ENCODE measurements at places on chromosomes 7 and 10.

DNA sequence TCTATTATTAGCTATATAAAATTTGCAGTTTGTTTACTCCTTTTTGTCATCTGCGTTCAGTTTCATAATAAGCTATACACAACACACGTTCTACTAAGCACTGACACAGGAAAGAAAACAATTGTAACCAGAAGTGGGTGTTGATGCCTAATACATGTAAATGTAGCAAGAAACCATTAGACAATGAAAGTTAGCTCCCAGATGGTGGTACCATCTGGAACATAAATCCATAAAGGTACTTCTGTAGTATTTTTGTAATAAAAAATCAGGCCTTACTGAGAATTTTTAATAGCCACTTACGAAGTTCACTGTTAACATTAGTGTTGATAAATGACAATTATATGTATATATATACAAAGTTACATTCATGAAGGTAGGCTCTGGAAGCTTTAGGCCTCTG lies 194.7 kb downstream of the KCND2 start:
- no peak for DNase-seq

DNA sequence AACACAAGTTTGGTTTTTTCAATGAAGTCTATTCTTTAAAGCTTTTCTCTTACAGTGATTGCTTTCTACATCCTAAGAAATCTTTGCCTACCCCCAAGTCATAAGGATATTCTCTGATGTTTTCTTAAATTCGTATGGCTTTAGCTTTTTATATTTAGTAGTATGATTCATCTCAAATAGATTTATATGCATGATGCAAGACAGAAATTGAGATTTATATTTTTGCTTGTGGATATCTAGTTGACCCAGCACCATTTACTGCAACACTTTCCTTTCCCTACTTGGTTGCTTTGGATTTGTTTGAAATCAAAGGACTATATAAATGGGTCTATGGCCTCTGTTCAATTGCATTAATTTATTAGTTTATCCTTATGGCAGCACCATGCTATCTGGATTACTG lies 113.9 kb downstream of the ZNF438 start:
- DNase-seq, result no peak

DNA sequence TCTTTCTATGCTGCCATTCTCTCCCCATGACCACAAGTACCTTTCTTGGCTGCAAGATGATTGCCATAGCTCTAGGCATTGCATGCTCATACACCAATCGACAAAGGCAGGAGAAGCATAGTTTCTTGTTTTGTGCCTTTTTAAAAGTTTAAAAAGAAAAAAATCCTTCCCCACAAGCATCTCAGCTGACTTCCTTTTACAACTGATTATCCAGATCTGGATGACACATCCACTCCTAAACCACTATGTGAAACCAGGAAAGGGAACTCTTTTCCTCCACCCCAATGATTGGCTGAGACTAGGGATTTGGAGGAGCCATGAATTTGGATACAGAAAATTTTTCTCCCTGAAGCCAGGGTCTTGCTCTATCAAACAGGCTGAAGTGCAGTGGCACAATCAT lies 14.5 kb upstream of the LRRC4 start:
- no peak for DNase-seq

GRCh38 chr7:148954766-148955165 lies 70.7 kb upstream of the EZH2 start:
- DNase-seq, result no peak

DNA sequence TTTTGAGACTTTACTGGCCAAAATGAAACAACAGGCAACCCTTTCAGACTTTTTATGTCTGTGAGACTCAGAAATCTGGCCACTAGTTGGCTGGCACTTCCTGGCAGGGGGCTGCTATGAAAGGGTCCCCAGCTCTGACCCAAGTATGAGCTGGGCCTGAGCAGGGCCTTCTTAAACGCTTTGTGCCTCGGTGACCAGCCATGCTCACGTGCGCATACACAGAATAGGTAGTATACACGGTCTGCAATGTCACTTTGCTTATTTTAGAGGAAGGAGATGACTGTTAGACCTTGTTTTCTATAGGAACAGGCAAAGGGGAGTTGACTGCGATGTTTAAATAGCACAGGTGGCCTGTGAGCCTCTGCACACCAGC lies 129.6 kb downstream of the VIPR2 start:
- DNase-seq, result no peak

DNA sequence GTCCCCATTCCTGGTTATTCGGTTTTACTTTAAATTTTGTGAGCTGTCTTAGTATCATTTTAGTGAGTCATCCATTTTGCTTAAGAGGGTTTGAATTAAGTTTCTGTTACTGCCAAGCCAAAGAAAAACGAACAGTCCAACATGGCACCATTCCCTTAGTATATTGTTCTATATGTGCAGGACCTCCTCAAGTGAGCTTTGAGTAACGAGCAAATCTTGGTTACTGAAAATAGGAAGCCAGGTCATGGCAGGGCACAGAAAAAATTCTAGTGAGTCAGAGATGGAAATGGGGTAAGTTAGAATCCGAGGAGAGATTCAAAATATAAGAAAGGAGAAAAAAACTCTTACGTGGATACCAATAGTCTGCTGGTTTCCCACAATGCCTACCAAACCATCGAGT lies 292.9 kb downstream of the BAMBI start:
- no peak for DNase-seq

DNA sequence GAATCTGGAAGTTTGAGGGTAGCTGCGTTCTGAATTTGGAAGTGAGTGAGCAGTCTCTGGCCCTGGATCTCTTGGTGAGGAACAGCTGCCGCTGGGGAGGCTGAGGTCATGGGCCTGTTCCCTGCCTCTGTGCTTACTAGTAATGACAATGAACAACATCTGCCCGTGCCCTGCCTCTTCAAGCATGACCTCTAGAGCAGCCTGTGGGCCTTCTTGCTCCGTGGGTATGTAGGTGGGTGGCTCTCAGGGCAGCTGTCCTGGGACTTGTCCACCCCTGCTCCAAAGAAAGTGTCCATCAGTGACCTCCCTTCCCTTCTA lies 186.2 kb downstream of the CXCL12 start:
- DNase-seq, result no peak

DNA sequence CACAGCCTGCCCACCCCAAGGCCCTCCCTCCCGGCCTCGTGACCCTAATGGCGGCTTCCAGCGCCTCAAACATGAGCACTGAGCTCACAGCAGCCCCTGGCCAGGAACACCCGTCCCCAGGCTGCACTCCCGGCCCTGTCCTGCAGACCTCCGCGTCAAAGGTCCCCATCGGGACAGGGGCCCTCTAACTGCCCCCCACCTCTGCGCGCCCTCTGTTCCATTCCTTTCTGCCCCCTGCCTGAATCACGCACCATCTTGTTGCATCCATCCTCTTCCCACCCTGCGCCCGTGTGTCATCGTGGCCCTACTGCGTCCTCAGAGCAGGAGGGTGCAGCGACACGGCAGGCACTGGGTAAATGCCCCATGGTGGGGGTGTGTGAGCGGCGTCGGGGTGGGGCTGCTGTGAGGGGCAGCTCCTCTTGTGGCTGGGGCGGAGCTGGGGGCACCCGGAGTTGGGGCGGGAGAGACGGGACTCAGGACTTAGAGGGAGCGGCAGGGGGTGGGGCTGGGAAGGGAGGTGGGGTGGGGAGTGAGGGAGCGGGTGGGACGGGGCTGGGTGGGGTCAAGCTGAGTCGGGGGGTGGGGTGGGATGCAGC lies 13.4 kb downstream of the SLC29A4 start:
- DNase-seq, result peak; percentile 8

DNA sequence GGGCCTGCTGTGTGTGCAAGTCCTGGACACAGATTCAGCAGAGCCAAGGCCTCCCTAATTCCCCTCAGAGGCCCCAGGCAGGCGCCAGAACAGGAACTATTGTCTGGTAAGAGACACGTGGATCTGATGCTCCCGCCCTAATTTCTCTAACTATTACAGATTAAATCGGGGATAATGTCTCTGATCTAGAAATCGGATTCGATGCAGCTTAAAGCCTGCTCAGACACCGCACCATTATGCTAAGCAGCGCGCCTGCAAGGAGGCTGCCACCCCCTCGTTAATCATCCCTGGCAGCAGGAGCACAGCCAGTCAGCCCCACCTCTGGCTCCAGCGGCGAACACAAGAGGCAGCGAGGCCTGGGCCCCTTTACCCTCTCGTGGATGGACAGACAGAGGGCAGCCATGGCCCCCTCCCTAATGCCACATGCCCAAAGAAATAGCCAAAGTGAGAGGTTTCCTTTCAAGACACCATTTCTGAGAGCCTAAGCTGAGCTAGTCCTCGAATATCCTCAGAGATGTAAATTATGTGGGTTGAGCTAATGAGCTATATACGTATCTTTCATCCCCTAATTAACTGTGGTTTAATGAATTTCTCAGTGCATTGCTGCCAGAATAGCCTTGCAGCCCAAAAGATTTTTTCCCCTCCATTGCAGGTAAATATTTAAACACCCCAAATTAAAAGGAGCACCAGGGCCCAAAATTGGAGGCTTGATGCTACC lies 122.1 kb downstream of the GRID1 start:
- no peak for DNase-seq

GRCh38 chr7:106326594-106327537 lies 42.1 kb upstream of the NAMPT start:
- no peak for DNase-seq

DNA sequence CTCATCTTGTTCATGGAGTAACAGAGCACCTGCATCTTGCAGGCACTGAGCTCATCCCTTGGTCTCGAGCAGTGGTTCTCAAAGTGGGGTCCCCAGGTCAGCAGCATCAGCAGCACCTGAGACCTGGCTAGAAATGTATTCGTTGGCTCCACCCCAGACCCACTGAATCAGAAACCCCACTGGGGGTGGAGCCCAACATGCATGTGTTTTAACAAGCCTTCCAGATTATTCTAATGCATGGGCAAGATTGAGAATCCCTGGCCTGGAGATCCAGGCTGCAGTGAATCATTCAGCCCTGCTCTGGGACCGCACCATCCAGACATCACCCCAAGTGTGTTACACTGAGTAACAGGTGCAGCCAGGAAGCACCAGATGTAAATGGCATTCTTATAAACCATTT lies 85.1 kb upstream of the PPIF start:
- no peak for DNase-seq

GRCh38 chr7:105863876-105864275 lies 12.5 kb downstream of the ATXN7L1 start:
- no peak for DNase-seq

GRCh38 chr7:95157381-95157780 lies 167.0 kb downstream of the PON1 start:
- no peak for DNase-seq

GRCh38 chr7:10789170-10789569 lies 184.5 kb upstream of the PHF14 start:
- DNase-seq, result no peak

DNA sequence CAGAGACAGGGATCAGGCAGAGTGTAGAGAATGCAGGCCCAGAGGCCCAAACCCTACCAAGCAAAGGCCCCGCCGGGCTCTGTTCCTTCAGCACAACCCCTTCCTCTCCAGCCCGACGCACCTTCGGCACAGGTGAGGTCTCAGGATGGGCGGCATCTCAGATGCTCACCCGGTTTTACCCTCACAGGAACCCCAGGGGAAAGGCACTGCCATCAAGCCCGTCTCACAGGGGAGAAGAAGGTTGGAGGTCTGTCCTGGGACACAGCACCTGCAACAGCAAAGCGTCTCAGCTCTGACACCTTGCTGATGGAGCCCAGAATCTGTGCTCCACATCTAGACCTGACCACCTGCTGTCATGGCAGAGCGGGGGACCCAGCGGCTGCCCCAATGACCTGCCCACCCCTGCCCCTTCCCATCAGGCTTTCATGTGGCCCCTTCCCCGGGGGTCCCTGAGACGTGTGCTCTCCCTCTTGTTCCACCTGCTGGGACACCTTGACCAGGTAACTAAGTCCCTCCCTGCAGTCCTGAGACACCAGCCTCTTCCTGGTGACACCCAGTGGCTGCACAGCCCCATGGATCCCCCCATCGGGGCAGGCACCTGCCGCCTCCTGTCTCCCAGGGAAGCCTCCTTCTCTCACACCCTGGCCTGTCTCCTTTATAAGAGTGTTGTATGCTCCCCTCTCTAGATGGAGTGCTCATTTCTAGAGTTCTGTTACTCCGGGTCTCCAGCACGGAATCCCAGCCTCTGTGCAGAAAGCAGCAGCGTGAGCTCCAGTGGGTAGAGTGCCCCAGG lies 315.6 kb downstream of the DNAJB6 start:
- DNase-seq, result no peak

DNA sequence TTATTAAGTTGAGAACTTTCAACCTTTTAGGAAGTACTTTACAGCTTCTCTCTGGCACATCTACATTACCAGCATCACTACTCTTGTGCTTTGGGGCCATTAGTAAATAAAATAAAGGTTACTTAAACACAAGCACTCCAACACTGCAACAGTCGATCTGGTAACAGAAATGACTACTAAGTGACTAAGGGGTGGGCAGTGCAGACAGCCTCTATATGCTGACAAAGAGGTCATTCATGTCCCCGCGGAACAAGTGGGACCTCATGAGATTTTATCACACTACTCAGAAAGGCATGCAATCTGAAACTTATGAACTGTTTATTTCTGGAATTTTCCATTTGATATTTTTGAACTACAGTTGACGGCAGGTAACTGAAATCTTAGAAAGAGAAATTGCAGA lies 111.3 kb upstream of the DNAJB12 start:
- no peak for DNase-seq

- DNase-seq, result no peak
Measured at GRCh38 chr7:50416527-50417182, 33.5 kb downstream of the FIGNL1 start.

DNA sequence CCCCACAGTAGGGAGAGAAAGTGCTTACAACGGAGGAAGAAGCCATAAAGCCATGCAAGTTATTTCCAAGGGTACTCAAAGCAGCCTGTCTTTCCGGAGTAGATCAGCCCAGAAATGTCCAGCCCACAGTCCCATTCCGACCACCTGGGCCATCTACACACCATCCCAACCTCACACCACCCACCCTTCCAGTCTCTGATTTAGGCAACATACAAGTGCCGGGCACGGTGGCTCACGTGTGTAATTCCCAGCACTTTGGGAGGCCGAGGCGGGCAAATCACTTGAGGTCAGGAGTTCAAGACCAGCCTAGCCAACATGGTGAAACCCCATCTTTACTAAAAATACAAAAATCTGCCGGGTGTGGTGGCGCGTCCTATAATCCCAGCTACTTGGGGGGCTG lies 35.1 kb downstream of the LRRC20 start:
- no peak for DNase-seq
